EH (cell line): ENCODE measurements at places on chromosomes 7 and 10.

GRCh38 chr10:120613180-120613579 is 156.2 kb downstream of the PLPP4 start:
- DNase-seq = peak; percentile 8

DNA sequence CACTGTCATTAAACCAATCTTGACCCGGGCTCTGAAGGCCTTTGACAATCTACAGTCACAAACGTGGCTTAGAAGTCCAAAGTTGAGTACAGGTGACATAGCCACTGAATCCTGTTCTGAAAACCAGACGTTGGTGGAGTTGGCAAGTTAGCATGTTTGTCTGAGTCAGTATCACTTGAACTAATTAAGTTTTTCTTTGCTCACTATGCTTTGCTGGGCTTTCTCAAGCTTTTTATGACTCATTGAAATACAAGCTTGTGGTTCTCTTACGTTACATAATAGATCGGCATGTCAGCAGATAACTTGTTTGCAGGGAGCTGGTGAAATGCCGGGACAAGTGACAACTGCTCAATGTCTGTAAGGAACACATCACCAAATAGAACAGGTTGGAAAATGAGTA is 53.8 kb downstream of the ARL5B start:
- DNase-seq = peak; percentile 88

GRCh38 chr10:69801094-69801433 is 642 bp upstream of the COL13A1 start:
- DNase-seq = peak; percentile 67

GRCh38 chr10:45420453-45421192 is 46.6 kb downstream of the ALOX5 start:
- DNase-seq = peak; percentile 24

- no peak for DNase-seq
Observed at GRCh38 chr7:157904866-157905570, 568.2 kb downstream of the DNAJB6 start.

- no peak for DNase-seq
Observed at GRCh38 chr10:33025910-33026309, 67.9 kb upstream of the ITGB1 start.

- DNase-seq = no peak
Observed at GRCh38 chr7:89283302-89283701, 487.8 kb upstream of the TEX47 start.

GRCh38 chr10:101625821-101626412 is 37.8 kb downstream of the DPCD start:
- DNase-seq = no peak

GRCh38 chr7:133646472-133647315 is 393.8 kb downstream of the EXOC4 start:
- no peak for DNase-seq

GRCh38 chr7:121341933-121342332 is 13.1 kb downstream of the WNT16 start:
- peak; percentile 40 for DNase-seq

DNA sequence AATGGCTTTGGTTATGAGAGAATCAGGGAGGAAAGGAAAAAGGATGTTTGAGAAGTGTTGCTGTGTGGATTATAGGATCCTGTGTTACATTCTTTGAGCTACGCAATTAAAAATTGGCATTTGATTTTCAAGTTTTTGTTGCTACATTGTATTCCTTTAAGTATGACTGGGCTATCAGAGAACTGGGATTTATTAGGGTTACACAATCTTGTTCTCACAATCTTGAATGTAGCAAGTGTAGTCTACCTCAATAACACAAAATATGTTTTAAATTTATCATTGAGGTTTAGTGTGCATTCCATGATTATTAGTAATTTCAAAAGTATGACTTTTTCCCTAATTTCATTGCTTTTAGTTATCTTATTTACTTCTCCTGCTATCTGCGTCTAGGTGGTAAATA is 113.9 kb downstream of the CACNB2 start:
- DNase-seq = no peak

- peak; percentile 60 for DNase-seq
Observed at GRCh38 chr7:94296881-94297280, 97.8 kb upstream of the COL1A2 start.

- no peak for DNase-seq
Observed at GRCh38 chr7:37411444-37412034, 37.1 kb downstream of the ELMO1 start.

GRCh38 chr10:47245731-47246350 is 54.2 kb upstream of the GDF10 start:
- DNase-seq = no peak

DNA sequence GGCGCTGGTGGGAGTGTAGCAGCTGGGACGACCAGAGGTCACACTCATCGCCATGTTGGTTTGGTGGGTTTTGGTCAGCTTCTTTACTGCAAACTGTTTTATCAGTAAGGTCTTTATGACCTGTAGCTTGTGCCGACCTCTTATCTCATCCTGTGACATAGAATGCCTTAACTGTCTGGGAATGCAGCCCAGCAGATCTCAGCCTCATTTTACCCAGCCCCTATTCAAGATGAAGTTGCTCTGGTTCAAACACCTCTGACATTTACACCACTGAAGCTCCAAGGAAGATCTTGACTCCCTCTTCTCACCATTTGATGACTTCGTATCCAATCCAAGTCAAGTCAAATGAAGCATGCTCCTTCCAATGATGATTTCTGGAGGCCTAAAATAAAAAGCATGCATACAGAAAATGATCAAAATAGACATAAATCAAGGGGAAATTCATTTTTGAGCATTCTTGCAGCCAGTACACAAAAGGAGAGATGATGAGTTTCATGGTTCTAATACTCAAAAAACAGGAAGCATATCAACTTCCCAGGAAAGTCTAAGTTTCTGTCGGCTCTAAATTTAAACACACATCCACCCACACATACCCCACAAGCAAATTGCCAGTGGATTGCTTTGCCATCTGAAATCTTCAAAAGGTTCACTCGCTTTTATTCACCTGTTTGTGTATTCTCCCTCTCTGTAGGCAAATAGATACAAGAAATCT is 2.4 kb upstream of the PSMG3 start:
- DNase-seq = no peak

DNA sequence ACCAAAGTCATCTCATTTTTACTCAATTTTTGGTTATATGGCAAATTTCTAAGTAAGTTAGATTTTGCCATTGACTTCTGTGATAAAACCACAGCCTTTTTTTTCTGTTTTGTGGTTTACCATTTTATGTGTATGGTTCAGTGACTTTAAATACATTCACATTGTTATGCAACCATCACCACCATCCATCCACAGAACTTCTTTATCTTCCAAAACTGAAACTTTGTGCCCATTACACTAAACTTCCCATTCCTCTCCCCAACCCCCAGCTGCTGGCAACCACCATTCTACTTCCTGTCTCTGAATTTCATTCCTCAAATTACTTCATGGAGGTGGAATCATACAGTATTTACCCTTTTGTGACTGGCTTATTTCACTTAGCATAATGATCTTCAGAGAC is 280.4 kb upstream of the TCERG1L start:
- no peak for DNase-seq
